ENCODE measurements at places on chromosomes 3 and 15. TPM values are rescaled to one million over a fixed set of nuclear protein-coding genes. Genes with fewer than 3 reads are reported as not detected.

The LRRIQ4 gene
- under 0.01 TPM for total RNA-seq

GRCh38 chr3:42262525-42262924, 3.5 kb downstream of the CCK start:
- DNase-seq: no peak

- no peak for DNase-seq
Measured at GRCh38 chr3:138389144-138389601, 40.8 kb downstream of the MRAS start.

DNA sequence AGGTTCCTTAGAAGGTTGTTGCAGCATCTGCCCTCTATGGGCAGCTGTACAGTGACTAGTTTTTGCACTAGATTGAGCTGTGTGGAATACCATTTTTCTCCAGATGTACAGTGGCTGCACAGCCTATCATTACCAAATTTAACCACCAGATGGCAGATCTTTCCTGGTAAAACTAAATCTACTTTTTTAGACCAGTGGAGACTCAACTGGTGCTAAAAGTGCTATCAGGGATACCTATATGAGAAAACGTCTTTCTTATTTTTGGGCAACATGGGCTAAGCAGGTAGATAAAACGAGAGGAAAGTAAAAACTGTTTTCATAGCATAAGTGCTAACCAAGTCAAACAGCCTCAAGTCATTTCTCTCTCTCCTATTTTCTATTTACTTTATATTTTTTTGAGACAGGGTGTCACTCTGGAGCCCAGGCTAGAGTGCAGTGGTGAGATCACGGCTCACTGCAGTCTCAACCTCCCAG, 21.2 kb downstream of the IGSF10 start:
- DNase-seq: no peak

Data from hematopoietic multipotent progenitor cell (in vitro differentiated cells).